NCI-H2107 (cell line): ENCODE measurements at places on chromosomes 6 and 20.

- no peak for DNase-seq
Measured at GRCh38 chr6:20126102-20126752, 86.0 kb downstream of the MBOAT1 start.

DNA sequence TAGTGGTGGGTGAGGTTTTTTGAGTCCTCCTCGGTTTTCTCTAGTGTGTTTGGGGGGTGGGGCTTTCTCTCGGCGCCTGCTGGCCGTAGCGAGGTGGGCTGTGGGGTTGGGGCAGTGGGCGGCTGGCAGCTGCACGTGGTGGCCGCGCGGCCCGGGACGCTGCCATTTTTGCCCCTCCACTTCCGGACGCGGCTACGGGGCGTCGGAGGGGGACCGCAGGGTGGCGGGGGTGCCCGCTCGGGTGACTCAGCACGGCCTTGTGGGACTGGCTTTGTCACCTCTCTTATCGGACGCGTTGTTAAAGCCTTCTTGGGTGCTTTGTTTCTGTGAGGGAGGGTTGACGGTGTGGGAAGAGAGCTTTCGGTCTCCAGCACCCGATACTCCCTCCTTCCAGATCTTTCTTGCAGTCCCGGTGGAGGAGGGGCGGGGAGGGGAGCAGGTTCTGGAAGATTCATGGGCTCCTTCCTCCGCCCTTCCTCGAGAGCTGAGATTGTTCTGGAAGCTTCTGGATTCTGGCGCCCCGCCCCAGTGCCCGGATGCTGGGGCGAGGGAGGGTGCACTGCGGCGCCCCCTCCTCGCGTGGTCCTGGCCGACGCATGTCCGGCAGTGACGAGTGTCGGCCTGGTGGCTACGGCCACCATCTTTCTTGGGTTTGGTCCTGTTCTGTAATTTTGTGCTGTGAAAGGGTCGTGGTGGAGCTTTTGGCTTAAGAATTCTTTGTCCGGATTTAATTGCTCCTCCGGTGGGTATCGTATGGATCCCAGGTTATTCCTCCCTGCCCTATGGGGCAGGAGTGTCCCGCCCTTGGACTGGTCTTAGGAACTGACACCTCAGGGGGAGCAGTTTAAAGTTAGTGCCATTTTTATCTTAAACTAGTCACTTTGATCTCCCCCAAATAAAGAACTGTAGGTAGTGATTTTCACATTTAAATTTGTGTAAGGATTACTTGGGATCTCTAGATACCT is 719 bp downstream of the HSP90AB1 start:
- no peak for DNase-seq

GRCh38 chr20:3382836-3383235 is 24.6 kb downstream of the DNAAF9 start:
- no peak for DNase-seq

DNA sequence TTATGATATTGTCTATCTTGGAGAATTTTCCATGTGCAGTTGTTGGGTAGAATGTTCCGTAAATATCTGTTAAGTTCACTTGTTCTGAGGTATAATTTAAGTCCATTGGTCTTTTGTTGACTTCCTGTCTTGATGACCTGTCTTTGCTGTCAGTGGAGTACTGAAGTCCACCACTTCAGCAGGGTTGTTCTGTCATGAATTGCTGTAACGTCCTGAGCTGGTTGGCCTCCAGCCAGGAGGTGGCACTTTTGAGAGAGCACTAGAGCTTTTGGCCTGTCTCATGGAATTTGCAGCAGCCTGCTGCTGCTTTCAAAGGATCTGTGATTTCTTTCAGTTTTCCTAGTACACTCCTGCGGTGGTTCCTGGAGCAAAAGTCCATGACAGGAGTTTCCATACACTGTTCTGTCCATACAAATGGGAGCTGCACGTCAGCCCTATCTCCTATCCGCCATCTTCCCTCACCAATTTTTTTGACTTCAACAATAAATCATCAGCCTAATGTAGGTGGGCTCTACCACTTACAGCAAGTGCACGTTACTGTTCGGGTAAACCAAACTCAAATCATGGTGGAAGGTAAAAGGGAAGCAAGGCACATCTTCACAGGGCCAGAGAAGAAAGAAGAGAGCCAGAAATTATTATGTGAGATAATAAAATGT is 46.9 kb upstream of the TRERF1 start:
- DNase-seq: no peak

- DNase-seq: peak; percentile 13
Measured at GRCh38 chr20:478949-479429, 16.7 kb upstream of the TBC1D20 start.

DNA sequence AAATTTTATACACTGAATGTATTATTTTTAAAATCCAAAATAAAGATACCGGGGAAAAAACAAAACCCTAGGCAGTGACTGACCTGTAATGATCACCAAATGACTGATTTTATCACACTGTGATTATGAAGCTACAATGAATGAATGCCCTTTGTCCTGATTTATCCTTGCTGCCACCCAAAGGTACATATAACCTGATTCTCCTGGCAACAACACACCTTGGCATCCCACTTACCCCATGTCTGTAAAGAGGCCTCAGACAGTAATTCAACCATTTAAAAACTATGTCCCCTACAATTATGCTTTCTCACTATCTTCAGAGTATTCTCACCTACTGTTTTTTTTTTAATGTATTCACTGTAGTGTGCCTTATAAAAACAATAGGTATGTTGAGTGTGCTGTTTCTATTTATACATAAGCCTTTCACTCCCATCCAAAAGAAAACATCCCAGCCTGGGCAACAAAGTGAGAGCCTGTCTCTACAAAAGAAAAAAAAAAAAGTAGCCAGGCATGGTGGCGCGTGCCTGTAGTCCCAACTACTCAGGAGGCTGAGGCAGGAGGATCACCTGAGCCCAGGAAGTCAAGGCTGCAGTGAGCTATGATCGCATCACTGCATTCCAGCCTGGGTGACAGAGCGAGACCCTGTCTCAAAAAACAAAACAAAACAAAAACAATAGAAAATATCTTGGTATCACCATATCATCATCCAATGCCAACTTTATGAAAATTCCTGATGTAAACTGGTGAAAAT is 21.7 kb downstream of the B4GALT5 start:
- no peak for DNase-seq

- DNase-seq: no peak
Measured at GRCh38 chr6:17863901-17864754, 123.3 kb downstream of the KIF13A start.

GRCh38 chr20:4885877-4886276 is 115.4 kb downstream of the SLC23A2 start:
- DNase-seq: no peak

GRCh38 chr6:91761621-91762020 is 1174.7 kb upstream of the MAP3K7 start:
- no peak for DNase-seq

- no peak for DNase-seq
Measured at GRCh38 chr6:115058414-115059211, 715.8 kb upstream of the HS3ST5 start.

DNA sequence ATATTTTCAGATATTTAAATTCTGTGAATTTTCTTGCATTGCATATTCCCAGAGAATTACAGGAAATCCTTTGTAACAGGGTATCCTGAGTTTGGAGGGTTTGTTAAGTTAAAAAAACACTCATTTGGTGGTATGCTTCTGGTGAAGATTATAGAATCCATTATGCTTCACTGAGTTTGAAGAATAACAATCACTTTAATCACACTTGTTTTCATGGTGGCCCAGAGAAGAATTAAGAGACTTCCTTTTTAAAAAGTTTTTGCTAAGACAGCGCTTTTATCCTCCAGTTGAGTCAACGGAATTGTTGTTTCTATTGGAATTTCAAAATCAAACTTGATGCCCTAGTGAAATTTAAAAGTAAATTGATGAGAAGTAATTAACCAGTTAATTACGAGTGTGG is 17.4 kb downstream of the PLEKHG1 start:
- DNase-seq: no peak

DNA sequence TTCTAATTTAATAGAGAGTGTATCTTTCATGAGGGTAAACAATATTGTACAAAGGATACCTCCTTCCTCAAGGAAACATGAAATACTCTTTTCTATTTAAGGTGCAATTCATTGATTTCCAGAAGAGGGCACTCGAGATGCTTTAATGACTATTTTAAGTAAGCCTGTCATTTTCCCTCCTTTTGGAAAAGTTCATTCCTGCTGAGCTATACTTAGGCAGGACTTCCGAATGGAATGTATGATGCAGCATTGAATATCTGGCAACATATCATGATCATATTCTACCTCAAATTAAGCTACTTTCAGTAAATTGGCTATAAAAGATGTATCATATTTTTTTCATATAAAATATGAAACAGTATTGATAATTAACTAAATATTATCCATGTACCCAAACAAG is 5.0 kb downstream of the DST start:
- DNase-seq: no peak

DNA sequence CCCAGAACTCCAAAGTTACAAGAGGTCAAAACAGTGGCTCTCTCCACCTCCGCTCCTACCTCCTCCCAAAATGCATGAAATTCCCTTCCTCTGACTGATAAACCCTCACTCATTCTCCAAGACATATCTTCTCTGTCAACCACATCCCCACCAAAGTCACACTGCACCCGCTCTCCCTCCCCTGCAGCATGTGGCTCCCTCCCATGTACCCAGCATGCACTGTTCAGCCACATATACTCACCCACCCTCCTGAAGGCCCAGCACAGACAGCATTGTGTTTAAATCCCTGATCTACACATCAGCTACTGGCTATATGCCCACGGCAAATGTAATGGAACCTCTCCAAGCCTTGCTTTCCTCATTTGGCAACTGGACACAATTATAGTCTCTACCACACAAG is 5.5 kb upstream of the POU5F1 start:
- DNase-seq: no peak

GRCh38 chr6:132041706-132042105 is 90.5 kb upstream of the CCN2 start:
- DNase-seq: no peak

- DNase-seq: no peak
Measured at GRCh38 chr6:31877125-31877650, 1.6 kb downstream of the SLC44A4 start.

GRCh38 chr6:36301085-36301658 is 31.3 kb downstream of the PNPLA1 start:
- no peak for DNase-seq

DNA sequence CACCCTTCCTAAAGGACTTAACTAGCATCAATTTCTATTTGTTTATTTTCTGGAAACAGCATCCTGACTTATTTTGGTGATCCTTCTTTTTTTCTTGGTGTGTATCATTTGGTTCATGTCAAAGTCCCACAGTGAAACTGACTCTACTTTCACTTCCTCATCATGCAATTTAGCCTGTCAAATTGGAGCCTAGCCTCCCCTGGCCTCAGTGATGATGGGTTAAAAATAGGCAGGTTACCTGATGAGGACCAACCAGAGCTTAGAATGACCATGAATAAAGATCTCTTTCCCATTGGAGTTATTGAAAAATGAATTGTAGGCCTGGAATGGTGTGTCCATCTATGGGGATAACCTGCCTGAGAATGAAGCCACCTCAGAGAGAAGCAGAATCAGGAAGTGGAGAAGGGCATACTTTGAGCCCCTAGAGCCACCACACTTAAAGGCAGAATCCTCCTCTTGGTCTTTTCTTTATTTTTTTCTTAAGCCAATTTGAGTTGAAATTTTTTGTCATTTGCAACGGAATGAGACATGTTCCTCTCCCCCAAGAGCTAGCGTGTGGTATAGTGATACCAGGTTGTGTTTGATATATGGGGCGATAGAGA is 105.6 kb downstream of the BTBD3 start:
- no peak for DNase-seq

DNA sequence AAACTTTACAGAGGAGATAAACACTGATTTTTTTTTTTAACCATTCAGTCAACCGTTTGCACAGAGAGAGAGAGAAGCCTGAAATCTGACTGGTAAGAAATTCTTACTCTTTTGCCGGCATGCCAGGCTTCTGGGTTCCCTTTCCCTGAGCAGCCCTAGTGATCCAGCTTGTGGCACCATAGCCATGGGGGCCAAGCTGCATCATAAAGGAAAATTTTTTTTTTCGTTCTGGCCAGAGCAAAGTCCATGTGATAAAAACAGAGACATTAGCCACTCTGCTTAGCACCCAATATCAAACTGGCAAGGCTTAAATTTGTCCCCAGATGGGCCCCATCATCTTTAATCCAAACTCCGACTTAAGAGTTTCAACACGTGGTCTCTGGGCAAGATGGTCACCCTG is 44.5 kb downstream of the CEP85L start:
- no peak for DNase-seq

- no peak for DNase-seq
Measured at GRCh38 chr6:13304101-13304500, 24.2 kb downstream of the TBC1D7 start.

DNA sequence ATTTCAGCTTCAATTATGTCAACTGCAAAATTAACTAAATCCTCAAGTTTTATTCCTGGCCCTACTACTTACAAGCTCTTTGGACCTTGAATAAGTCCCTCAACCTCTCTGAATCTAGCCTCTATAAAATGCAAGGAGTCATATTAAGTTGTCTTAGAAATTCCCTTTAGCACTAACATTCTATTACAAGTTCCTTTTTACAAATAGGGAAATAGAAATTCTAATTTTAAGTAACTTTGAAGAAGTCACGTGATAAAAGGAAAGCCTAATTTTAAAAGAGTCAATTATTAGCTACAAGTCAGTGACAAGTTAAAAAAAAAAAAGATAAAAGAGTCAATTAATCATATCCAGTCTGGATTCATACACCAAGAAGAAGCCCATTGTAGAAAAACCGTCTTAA is 24.6 kb upstream of the GTF3C6 start:
- no peak for DNase-seq

DNA sequence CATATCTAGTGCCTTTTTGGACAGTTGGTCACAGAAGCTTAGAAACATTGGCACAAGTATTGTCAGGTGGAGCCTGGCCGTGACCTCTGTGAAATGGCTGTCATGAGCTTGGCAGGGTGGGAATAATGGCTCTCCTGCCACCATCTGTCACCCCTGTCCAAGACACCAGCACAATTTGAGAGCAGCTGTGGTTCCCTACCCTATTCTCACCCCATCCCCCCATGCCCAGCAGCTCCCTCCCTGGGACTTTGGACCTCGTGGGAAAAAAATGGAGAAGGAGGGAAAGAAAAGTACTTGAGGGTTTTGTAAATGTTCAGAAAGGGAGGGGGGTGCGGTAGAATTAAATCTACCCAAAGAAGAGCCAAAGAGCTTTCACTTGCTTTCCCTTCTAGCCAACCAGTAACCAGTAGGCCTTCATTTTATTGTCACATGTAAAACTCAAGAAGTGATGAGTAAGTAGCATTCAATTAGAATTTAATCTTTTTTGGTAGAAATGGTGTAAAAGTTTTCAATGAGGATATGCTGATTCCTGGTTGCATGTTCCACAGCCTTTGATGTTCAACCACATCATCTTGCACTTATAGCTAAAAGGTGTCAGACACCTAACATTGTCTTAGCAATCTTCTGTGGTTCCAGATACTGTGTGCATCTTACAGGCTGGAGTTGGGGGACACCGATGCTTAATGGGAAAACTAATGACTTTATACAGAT is 263.5 kb upstream of the TAB2 start:
- DNase-seq: no peak

DNA sequence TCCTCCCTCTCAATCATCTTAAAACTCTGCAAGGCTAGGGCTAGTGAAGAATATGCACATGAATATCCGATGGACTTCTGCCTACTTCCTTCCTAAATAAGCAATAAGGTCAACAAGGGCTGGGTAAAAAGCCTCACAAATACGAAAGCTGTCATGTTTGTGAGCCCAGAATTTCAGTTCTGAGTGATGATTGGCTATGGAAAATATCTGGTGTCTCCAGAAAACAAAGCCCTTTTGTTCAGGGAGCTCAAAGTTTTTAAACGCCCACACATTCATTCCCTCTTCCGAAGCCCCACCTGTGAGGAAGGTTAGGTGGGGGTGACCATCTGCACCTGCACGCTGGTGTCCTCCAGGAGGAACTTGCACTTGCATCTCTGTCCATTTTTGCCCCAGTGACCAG is 126.9 kb upstream of the ARMC2 start:
- DNase-seq: no peak

- DNase-seq: no peak
Measured at GRCh38 chr6:49632727-49633126, 3.9 kb downstream of the RHAG start.
